GM12892 (cell line): ENCODE measurements at places on chromosomes 5 and 9.

- no peak for DNase-seq
Observed at GRCh38 chr9:38404314-38404713, 11.8 kb downstream of the ALDH1B1 start.

DNA sequence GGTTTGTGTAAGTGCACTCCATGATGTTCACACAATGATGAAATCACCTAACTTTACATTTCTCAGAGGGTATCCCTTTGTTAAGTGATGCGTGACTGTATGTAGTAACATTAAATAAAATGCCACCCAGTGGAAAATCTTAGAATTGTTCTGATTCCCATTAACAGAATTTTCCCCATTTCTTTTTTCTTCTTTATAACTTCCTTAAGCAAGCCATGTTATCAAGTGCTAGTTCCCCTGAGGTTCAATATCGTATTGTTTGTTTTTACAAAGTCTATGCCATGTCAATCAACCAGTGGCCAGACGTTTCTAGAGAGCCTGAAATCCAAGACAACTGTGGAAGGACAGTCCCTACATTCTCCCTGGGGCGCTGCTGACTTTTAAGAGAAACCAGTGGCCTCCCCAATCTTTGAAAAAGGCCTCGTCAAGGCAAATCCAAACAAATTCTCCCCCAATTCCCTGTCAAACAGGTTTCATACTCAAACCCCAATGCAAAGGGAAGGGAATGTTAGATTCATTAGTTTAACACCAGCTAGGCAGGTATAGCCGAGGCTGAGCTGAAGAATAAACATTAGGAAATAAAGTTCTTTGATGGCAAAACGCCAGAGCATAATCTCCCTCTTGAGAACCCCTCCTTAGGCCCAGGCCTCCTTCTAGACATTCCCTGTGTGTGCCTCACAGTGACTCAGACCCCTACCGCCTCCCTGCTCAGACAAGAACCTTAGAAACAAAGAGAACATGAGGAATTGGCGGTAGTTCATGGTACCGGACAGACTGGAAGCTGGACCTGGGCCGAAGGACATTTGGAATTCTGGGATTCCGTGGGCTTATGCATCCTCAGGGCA, 198.7 kb downstream of the GNA14 start:
- DNase-seq: no peak

DNA sequence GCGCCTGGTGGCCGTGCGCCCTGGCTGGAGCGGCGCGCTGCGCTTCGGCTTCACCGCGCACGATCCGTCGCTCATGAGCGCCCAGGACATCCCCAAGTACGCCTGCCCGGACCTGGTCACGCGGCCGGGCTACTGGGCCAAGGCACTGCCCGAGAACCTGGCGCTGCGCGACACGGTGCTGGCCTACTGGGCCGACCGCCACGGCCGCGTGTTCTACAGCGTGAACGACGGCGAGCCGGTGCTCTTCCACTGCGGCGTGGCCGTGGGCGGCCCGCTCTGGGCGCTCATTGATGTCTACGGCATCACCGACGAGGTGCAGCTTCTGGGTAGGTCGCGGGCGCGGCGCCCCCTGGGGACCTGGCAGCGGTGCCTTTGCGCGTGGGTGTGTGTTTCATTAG, 28.9 kb downstream of the NEURL1B start:
- no peak for DNase-seq

- DNase-seq: no peak
Observed at GRCh38 chr9:135306699-135307098, 172.9 kb upstream of the PPP1R26 start.

- no peak for DNase-seq
Observed at GRCh38 chr9:17632994-17633393, 54.1 kb downstream of the SH3GL2 start.

DNA sequence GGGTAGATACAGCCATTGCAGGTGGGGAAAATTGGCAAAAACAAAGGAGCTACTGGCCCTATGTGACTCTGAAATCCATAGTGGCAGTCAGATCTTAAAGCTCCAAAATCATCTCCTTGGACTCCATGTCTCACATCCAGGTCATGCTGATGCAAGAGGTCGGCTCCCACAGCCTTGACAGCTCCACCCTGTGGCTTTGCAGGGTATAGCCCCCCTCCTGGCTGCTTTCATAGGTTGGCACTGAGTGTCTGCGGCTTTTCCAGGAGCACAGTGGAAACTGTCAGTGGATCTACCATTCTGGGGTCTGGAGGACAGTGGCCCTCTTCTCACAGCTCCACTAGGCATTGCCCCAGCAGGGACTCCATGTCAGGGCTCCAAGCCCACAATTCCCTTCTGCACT, 1190.1 kb downstream of the CDH12 start:
- DNase-seq: no peak

GRCh38 chr5:68740226-68740910, 353.4 kb upstream of the SLC30A5 start:
- DNase-seq: no peak

- no peak for DNase-seq
Observed at GRCh38 chr9:12801663-12802062, 26.8 kb downstream of the LURAP1L start.

DNA sequence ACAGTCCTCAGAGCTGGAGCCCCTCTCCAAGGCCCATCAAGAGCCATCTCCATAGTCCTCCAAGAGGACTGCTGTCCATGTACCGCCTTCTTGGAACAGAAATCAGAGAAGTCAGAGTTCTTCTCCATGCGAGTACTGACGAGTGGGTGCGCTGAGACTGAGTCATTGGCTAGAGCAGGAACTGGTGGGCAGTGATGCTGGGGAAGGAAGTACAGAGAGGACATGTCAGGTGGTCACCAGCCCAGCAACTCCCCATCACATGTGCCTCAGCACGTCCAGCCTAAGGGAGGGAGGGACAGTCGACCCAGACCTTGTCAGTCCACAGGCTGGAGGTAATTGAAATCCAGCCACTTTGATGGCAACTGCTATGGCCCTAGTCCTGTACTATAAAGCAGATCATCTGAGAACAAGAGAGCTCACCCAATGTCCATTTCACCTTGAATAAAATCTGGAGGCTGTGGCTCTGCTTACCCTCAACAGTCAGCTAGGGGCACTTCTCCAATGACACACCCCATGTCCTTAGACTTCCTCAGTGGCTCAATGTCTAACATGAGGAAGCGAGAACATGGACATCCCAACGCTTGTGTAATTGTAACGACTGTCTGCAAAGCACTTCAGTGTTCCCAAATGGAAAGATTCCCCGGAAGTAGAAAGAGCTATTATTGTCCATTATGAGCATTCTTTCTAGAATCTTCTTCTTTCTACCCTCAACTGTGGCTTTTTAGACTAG, 15.0 kb upstream of the FBP1 start:
- DNase-seq: no peak

DNA sequence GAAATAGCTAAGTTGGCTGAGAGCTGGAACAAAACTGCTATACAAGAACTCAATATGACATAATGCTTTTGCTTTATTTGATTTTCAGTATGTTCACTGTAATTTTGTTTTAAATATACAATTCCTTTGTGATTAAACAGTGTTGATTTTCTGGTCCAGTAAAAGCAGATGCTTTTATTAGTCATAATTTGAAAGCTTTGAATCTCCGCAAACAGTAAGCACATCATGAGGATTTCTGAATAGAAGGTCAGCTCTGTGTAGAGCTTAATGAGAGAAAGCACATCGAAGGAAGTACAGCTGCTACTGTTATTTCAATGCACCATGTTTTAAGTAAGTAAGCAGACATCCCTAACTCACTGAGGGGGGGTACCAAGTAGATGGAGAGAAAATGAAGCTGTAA, 701.3 kb upstream of the ACO1 start:
- no peak for DNase-seq

GRCh38 chr5:50564079-50564478, 102.4 kb upstream of the PARP8 start:
- DNase-seq: no peak

DNA sequence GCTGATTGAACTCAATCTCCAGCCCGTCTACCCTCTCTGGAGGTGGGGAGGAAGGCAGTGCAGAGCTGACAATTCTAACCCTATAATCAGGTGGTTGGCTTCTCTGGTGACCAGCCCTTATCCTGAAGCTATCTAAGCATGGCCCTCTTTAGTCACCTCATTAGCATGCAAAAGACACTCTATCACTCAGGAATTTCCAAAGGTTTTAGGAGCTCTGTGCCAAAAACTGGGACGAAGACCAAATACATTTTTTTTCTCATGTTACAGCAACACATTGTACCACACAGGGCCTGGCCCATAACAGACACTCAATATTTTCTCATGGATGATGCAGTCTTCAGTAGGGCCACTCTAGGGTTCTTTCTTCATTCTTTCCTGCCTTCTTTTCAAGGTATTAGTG, 118.8 kb upstream of the VLDLR start:
- DNase-seq: no peak

DNA sequence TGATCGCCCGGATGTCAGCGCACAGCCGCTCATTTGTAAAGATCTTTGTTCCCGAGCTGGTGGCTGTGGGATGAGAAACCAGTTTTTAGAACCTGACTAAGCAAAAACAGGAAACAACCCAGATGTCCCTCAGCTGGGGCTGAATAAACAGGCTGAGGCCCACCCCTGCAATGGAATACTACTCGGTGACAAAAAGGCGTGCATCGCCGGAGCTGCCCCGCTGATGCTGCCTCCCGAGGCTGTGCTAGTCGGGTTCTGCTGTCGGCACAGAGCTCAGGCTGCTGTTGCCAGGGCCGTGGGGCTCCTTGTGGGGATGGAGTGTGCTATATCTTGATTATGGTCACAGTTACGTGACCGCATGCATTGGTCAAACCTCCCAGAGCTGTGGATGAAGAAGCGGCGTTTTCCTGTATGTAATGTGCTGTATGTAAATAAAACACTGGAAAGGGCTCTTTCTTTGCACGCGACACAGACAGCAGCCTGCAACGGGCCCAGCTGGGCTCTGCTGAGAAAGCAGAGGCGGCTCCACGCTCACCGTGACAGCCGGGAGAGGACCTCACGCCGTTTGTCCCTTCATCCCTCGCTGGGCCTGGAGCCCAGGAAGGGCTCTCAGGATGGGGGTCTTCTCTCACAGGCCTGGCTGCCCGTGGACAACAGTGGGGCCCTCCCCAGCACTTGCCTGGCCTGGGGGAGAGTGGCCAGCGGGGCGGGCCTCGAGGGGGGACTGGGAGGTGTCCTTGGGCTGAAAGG, 51.5 kb upstream of the RNU6ATAC start:
- DNase-seq: no peak

GRCh38 chr9:14349146-14349446, 35.2 kb upstream of the NFIB start:
- DNase-seq: no peak

DNA sequence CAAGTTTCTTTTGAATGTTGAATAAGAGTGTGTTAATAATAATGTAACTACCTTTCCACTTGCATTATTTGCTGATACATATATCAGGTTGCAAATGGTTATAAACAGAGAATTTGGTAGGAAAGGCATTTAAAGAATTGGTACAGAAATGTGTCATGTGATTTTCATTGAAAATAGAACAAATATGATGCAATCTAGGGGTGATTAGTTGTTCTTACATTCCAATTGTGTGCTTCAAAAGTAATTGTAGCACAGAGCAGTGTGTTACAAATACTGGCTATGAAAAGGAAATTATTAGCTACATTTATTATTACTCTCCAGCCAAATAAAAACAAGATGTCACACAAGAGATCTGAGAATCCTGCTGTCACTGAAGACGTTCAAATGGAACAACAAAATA, 61.8 kb upstream of the PRDM9 start:
- DNase-seq: no peak

GRCh38 chr5:13993926-13994325, 49.4 kb upstream of the DNAH5 start:
- no peak for DNase-seq

- DNase-seq: no peak
Observed at GRCh38 chr9:110179734-110180133, 28.2 kb downstream of the C9orf152 start.

- DNase-seq: no peak
Observed at GRCh38 chr9:134923466-134923865, 5.8 kb upstream of the FCN1 start.

GRCh38 chr9:108552459-108553040, 303.2 kb downstream of the ACTL7B start:
- no peak for DNase-seq

- DNase-seq: no peak
Observed at GRCh38 chr9:131925677-131926177, 153.9 kb downstream of the MED27 start.

GRCh38 chr5:106728208-106728607, 942.5 kb downstream of the EFNA5 start:
- no peak for DNase-seq

GRCh38 chr9:106964822-106965525, 102.0 kb downstream of the ZNF462 start:
- no peak for DNase-seq

GRCh38 chr5:167658889-167659288, 632.6 kb upstream of the WWC1 start:
- no peak for DNase-seq

- no peak for DNase-seq
Observed at GRCh38 chr9:132774886-132775285, 103.2 kb downstream of the AK8 start.
